ENCODE measurements at places on chromosomes 1 and 21. TPM values are rescaled to one million over a fixed set of nuclear protein-coding genes. Genes with fewer than 3 reads are reported as not detected.

DNA sequence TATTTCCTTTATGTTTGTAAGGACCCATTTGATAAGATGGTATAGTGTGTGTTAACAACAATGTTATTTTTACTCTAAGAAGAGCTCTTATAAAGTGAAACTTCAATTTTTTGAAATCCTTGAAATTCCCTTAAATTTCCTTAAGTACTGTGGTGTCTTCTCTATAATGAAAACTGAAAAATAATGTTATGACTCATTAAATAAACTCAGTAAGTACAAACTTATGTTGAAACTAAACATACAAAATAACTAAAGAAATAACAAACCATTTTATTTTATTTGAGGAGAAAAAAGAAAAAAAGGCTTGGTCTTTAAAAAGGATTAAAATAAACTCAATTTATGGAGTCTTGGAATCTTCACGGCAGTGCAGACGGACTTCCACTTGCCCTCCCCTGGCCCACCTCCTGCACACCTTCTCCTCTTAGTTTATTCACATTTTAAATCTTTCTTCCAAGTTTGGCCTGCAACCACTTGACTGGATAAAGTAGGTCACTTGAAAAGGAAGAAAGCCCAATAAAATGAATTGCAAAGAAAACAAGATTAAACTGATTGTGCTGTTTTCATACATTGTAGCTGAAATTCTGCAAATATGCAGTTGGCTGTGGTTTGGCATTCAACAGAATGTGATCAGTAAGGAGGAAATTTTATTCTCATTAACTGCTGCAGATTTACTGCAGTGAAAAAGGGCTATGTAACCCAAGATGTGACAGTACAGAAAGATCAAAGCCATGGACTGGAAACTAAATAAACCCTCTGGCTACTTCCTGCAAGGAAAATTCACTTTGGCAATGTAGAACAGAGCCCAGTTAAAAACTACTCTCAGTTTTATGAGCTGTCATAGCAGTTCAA, 48.5 kb upstream of the SCYL3 start:
- DNase-seq, result no peak
- no peaks in the 10 kb centered on the region for H3K27me3 ChIP-seq
- H3K27ac ChIP-seq, result no peak overlapping the region
- H3K4me1 ChIP-seq, result no peaks in the 10 kb centered on the region
- no peaks in the 10 kb centered on the region for H3K36me3 ChIP-seq

- no peak overlapping the region for H3K4me3 ChIP-seq
- no peaks in the 10 kb centered on the region for H3K27me3 ChIP-seq
- H3K27ac ChIP-seq, result no peak overlapping the region
- DNase-seq, result no peak
Measured at GRCh38 chr1:117942293-117942692, 12.8 kb downstream of the WDR3 start.

The OR2G6 gene
- not detected for total RNA-seq

The AMY2B gene
- total RNA-seq, result 10.0 TPM

- H3K4me3 ChIP-seq, result no peak overlapping the region
- no peak for DNase-seq
- H3K36me3 ChIP-seq, result no peaks in the 10 kb centered on the region
- H3K4me1 ChIP-seq, result no peaks in the 10 kb centered on the region
- H3K27me3 ChIP-seq, result no peaks in the 10 kb centered on the region
Measured at GRCh38 chr1:212186427-212187207, 98.6 kb upstream of the PPP2R5A start.

GRCh38 chr1:155966750-155967149, 11.6 kb downstream of the ARHGEF2 start:
- H3K27me3 ChIP-seq, result no peaks in the 10 kb centered on the region
- H3K4me3 ChIP-seq, result no peak overlapping the region
- H3K4me1 ChIP-seq, result peaks cover 41% of the 10 kb centered on the region
- H3K27ac ChIP-seq, result no peak overlapping the region
